ENCODE measurements at places on chromosomes 6 and 20.

DNA sequence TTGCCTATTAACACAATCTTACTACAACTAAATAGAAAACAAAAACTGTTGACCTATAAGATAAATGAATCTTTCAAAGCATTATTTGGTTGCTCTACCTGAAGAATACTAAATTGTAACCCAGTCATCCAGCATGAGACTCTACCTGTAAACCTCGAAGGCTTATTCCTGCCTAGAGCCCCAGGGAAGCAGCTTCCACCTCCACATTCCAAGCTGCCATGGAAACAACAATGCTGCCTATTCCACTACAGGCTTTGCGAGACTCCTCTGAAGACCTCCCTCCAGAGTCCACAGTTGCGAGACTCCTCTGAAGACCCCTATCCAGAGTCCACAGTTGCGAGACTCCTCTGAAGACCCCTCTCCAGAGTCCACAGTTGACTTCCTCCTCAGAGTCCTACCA, 15.7 kb downstream of the GMDS start:
- no peak overlapping the region for H3K4me3 ChIP-seq
- no peaks in the 10 kb centered on the region for H3K36me3 ChIP-seq
- DNase-seq: no peak
- no peak overlapping the region for H3K27ac ChIP-seq

DNA sequence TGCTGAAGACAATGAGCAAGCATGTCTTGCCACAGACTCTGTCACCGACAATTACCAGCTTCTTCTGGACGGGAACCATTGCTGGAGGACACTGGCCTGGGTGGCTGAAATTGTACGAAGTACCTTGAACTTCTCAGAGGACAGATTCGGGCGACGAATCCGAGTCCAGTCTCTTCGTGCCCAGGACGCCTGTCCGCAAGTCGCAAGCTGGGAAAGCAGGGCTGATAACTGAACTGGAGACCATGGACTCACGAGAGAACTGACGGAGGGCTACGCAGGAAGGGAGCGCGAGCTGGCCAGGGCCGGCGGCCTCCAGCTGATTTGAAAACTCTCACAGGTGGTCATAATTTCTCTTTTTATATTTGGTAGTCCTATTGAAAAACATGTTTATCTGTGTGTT, 1229.5 kb upstream of the MAP3K7 start:
- no peaks in the 10 kb centered on the region for H3K36me3 ChIP-seq
- H3K4me1 ChIP-seq: no peaks in the 10 kb centered on the region
- H3K27ac ChIP-seq: no peak overlapping the region
- H3K4me3 ChIP-seq: no peak overlapping the region

GRCh38 chr6:22247916-22248482, 48.8 kb downstream of the PRL start:
- no peak for DNase-seq
- H3K4me3 ChIP-seq: no peak overlapping the region
- H3K27me3 ChIP-seq: no peaks in the 10 kb centered on the region
- peaks cover 11% of the 10 kb centered on the region for H3K4me1 ChIP-seq

DNA sequence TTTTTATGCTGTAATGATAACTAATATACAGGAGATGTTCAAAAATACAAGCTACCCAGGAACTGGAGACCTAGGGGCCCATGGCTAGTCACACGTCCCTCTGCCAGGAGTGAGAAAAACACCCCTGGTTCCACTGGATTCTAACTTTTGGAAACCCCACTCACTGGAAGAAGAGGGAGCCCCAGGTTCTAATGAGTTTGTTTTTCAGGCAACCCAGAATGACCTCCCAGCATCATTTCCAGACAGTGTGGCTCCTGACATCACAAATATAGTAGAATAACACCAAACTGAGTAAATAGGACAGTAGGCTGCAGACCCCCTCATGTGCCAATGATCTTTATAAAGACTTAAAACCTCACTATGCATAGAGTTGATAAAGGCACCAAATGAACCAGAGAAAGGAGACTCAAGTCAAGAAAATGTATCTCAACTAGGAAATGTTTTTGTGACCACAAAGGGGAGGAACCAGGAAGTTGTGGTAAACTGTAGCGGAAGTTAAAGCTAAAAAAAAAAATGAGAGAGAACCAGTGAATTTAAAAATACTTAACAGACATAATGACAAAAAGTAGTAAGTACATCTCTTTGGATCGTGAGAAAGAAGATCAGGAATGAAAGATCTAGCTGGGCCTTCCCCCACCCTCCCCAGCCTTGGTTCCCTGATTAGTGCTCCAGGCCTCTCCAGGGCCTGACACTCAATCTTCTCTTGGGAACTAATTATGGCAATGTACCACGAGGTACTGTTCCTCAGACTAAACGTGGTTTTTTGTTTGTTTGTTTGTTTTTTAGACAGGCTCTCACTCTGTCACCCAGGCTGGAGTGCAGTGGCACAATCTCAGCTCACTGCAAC, 19.8 kb downstream of the HLA-E start:
- peak; percentile 57 for DNase-seq
- no peak overlapping the region for H3K4me3 ChIP-seq
- H3K27me3 ChIP-seq: no peaks in the 10 kb centered on the region

DNA sequence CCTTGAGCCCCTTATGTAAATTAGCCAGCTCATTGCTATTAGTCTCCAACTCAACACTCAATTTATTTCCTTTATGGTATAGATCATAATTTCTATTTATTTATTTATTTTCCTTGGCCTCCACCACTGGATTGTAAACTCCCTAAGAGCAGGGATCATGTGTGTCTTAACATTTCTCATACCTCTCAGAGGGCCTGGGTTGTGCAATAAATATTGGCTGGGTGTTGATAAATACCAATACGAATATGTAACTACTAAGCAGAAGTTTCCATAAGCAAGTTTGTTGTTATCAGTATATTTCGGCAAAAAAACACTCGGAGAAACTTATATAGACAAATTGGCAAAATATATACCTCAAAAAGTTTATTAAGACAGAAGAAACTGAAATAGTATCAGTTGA, 257.4 kb downstream of the ADGRB3 start:
- no peaks in the 10 kb centered on the region for H3K27me3 ChIP-seq
- no peak overlapping the region for H3K27ac ChIP-seq
- no peaks in the 10 kb centered on the region for H3K36me3 ChIP-seq
- no peaks in the 10 kb centered on the region for H3K4me1 ChIP-seq
- H3K4me3 ChIP-seq: no peak overlapping the region

GRCh38 chr6:56955171-56956155, 556 bp downstream of the BEND6 start:
- H3K27me3 ChIP-seq: no peaks in the 10 kb centered on the region
- H3K4me1 ChIP-seq: no peaks in the 10 kb centered on the region
- no peak overlapping the region for H3K27ac ChIP-seq

GRCh38 chr20:25685276-25686080, 11.2 kb downstream of the ZNF337 start:
- peak; percentile 59 for DNase-seq
- H3K36me3 ChIP-seq: peaks cover 56% of the 10 kb centered on the region
- H3K4me3 ChIP-seq: no peak overlapping the region
- peaks cover 52% of the 10 kb centered on the region for H3K4me1 ChIP-seq
- no peaks in the 10 kb centered on the region for H3K27me3 ChIP-seq

All from DND-41 (cell line).